ENCODE measurements at places on chromosomes 7 and 10.

GRCh38 chr7:17274551-17275245, 23.8 kb upstream of the AHR start:
- DNase-seq, result no peak

DNA sequence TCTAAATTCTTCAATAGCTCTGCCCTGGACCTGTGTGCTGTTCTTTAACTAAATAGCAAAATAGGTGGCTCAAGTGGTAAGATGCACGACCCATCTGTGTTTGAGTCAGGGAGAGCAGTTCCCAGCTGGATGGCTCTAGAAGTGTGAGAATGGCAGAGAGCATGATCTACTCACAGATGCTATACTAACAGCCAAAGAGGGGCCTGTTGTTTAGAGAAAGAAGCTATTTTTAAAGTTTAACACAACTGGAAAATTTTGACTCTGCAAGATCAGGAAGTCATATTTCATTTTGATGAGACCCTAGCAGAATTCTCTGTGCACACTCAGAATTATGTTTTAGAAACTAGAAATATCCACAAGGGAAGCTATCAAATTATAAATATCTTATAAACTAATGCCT, 87.4 kb upstream of the PIP4K2A start:
- DNase-seq, result no peak

DNA sequence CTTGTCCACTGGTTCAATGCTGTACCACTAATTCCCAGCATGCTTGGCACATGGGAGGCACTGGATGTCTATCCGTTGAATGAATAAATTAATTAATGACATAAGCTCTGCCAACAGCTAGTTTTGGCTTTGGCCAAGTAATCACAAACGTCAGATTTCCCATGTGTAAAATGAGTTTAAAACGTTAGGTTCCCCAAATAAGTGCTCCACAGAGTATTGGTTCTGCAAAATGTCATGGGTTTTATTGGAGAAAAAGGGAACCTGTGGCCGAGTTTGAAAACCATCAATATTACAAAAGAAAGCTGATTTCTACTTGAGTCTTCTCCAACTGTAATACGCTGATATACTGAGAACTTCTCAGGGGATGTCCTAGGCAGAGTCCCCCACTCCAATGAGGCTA, 23.2 kb downstream of the ELMO1 start:
- no peak for DNase-seq

- DNase-seq, result no peak
These were observed 148.9 kb upstream of the SLC13A1 start for GRCh38 chr7:123348690-123349089.

DNA sequence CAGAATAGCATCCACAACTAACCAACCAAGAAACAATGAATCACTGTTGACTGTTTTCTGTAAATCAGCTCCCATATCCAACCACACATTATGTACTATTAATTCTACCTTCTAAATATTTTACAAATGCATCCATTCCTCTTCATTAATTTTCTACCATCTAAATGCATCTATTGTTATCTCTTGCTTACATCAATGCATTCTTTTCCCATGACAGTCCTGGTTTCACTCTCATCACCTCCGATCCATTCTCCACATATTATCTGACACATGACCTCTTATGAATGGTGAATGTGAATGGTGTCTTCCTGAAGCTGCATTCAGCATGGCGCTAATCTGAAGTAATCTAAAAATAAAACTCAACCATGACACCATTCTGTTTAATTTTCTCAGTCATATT, 153.8 kb upstream of the CALCR start:
- no peak for DNase-seq

DNA sequence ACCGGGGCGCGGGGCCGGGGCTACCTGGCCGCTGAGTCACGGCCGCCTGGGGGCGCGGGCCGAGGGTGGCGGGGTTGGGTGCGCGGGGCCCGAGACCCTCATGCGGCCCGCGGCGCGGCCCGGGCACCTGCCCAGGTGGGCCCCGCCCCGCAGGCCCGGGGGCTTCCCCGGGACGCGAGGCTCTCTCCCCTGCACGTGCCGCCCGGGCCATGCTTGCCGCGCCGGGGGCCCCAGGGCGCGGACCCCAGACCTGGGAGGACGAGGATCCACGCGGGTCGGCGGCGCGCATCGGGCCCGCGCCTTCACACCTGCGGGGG, 402 bp downstream of the MAFK start:
- DNase-seq, result no peak

DNA sequence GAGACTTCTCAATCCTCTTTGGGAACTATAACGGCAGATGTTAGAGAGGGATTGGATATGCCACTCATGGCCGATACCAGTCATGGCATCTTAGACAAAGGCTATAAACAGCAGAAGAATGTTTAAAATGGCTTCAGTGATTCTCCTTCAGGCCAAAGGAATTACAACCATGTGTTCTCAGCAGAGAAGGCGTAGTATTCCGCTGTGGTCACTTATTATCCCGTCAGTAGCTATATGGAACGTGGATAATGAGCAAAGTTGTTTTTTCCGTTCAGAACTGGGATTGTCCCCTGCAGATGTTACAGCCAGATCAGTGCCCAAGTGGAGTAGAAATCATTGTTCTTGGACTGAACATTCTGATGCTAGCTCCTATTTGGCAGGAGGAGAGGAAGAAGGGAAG, 43.1 kb downstream of the TEX36 start:
- DNase-seq, result no peak

GRCh38 chr10:78672918-78673317, 395.8 kb upstream of the ZMIZ1 start:
- no peak for DNase-seq

GRCh38 chr7:41336455-41336952, 366.4 kb downstream of the INHBA start:
- no peak for DNase-seq

GRCh38 chr7:152145853-152146466, 120.5 kb downstream of the GALNT11 start:
- peak; percentile 18 for DNase-seq

GRCh38 chr7:25677595-25677994, 449.3 kb upstream of the NPVF start:
- no peak for DNase-seq

DNA sequence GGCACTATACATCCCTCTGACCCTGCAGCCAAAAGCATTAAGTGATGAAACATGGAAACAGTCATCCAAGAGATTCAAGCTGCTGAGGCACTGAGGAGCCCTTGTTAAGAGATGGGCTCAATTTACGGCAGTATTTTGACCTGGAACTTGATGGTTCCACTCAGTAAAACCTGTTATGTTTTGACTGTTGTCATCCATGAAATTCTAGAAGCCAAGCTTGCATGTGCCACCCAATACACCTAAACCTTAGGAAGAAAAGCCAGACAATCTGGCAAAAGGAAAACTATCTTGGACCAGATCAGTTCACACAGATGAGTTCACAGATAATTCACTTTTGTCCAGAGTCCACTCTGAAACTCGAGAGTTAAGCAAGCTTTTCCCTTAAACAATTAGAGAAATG, 53.2 kb downstream of the ICA1 start:
- DNase-seq, result no peak

DNA sequence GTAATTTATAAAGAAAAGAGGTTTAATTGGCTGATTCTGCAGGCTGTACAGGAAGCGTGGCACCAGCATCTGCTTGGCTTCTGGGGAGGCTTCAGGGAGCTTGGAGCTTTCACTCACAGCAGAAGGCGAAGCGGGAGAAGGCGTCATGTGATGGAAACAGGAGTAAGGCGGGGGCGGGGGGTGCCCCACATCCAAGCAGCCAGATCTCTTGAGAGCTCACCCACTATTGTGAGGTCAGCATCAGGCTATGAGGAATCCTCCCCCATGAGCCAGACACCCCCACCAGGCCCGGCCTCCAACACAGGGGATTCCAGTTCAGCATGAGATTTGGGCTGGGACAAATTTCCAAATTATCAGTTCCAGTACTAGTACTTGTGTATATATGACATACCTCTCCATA, 46.2 kb downstream of the WDR37 start:
- no peak for DNase-seq

Data from amniotic stem cell (primary cell).